Bronchial epithelial cell (primary cell): ENCODE measurements at places on chromosomes 1 and 21.

DNA sequence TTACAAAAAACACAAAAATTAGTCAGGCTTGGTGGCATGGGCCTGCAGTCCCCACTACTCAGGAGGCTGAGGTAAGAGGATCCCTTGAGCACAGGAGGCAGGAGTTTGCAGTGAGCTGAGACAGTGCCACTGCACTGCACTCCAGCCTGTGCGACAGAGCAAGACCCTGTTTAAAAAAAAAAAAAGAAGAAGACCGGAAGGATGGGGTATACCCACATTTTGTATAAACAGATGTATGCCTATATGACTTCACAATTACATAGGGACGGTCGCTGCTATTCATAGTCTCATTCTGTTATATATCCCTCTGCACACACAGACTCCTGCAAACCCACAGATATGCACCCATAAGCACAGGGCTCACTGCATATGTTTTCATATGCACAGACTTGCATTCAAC lies 12.7 kb downstream of the LCK start:
- no peak for DNase-seq

DNA sequence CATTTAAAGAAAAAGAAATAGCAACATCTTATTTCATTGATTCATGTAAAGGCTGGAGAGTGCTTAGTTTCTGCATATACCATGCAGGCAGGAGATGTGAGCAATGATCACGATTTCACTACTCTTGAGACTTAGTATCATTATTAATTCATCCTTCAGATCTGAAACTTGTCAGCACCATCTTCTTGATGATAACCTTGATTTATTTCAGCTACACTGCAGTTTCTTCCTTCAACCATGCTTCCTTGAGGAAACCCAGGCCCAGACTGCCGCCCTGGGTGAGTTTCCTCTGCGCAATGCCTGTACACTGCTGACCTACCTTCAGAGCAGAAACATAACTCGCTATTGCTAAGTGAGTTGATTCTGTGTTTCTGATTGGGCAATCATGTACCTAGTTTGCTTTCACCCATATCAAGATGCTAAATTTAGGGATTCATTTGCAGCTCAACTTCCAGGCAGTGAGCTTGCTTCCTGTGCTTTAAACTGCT lies 13.5 kb upstream of the BCL10 start:
- DNase-seq = peak; percentile 73

- DNase-seq = no peak
Observed at GRCh38 chr1:92663775-92664174, 121.1 kb downstream of the EVI5 start.

DNA sequence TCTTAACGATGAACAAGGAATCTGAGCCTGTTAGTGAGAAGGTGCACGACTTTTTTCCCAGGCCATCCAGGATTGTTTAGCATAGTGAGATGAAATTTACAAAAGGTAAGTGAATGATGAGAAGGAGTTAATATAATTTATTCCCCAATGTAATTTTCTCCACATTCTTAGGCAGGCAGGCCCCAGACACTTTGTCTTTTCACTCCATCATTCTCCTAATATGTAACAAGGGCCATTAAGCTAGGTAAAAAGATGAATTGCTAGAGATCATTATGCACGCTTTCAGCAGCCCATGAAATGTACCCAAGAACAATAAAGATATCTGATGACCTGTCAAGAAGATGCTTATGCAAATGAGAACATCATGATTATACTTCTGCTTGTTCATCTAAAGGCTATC lies 24.1 kb downstream of the NIBAN1 start:
- DNase-seq = no peak

DNA sequence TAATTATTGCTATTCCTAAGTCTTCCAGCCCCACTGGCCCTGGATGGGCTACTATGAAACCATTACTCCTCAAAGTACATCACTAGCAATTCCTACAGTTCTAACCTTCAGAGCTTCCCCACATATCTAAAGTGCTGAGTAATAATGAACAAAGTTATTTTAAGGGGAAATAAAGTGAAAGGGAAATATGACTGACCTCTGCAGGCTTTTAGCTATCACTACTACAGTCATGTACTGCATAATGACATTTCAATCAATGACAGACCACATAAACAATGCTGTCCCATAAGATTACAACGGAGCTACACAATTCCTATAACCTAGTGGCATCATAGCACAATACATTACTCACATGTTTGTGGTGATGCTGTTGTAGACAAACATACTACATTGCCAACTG lies 32.5 kb upstream of the ASPM start:
- DNase-seq = no peak

DNA sequence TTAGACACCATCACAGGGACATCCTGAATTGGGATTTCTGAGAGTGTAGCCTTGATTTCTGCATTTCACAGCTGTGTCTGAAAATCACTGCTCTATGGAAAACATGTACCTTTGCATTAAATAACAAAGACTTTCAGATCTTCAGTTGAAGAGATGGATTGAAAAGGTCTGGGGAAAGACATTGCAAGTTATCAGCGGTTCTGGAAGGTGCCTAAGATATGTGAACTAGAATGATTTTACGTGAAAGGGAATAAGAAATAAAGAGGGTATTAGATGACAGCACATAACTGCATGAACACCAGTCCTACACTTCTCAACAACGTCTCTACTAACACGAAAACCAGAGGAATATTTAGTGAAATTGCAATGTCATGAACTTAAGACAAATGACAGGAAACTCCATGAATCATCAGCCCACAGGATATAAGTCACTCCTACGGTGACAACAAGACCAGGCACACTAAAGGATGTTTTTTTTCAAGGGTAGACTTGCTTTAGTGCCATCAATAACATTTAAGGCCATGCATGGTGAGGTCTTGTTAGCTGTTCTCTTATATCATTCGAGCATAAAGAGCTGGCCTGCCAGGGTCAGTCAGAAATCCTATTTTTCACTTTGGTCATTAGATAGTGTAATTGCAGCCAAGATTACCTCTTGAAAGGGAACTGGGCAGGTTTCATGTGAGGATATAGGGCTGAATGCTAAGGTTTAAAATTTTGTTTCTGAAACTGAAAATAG lies 283.1 kb downstream of the GRIK1 start:
- DNase-seq = peak; percentile 81

GRCh38 chr1:89312572-89312971 lies 39.9 kb upstream of the GBP5 start:
- no peak for DNase-seq

GRCh38 chr1:8985915-8986813 lies 40.1 kb downstream of the SLC2A7 start:
- DNase-seq = peak; percentile 95

- no peak for DNase-seq
Observed at GRCh38 chr1:206136241-206136640, 19.1 kb upstream of the AVPR1B start.

DNA sequence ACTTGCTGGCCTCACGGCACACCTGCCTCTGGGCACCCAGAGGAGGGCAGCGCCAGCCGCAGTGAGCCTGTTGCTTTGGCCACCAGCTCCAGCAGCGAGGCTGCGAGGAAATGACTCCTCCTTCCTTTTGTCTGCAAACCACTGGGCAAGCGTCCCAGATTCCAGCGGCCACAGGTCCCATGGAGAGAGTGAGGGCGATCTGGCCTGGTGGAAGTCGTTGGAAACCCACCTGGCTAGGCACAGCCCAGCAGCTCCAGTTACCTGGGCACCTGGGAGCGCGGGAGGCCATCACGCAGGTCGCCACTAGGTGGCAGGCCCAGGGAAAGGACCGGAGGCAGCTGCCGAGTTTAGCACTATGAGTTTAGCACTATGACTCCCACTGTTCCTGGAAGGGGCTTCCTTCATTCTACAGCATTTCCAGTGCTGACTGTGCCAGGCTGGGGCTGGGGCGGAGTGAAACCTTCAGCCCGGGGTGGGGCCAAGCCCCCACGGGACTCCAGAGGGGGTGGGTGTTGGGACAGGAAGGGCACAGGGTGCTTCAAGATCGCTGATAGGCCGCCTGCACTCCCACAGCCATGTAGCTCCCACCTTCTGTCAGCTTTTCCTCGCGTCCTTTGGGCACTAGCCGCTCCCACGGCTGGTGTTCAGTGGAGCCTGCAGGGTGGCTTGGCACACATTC lies 1.1 kb upstream of the ESPN start:
- DNase-seq = peak; percentile 70

- DNase-seq = no peak
Observed at GRCh38 chr1:42429603-42430002, 26.2 kb downstream of the ZMYND12 start.

- DNase-seq = no peak
Observed at GRCh38 chr1:159653201-159653600, 61.2 kb downstream of the CRP start.

GRCh38 chr21:31198575-31198974 lies 145.5 kb downstream of the TIAM1 start:
- peak; percentile 54 for DNase-seq

DNA sequence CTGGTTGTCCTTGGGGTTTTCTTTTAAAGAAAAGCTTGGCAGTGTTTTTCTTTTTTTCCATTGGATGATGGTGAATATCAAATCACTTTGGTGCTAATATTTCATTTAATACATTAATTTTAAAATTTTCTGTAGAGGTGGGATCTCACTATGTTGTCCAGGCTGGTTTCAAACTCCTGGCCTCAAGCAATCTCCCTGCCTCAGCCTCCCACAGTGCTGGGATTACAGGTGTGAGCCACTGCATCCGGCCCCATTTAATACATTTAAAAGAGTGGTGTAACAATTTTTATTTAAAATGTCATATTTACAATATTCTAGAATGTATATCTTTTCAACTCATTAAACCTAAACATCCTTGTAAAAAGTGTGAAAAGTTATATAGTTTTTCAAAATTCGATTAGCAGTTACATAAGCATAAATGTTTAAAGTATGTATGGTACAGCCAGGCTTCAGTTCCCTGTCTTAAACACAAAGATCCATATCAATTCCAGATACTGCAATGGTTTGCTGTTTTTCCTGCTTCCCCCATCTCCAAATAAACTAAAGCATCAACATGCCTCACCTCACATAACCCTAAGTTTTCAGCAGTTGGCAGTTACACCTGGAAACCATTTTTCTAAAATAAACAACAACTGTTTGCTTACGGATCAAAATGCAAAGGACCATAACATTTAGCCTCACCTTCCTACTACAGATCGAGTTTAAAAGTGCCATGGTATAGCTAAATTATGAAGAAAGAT lies 8.9 kb upstream of the LGALS8 start:
- no peak for DNase-seq

DNA sequence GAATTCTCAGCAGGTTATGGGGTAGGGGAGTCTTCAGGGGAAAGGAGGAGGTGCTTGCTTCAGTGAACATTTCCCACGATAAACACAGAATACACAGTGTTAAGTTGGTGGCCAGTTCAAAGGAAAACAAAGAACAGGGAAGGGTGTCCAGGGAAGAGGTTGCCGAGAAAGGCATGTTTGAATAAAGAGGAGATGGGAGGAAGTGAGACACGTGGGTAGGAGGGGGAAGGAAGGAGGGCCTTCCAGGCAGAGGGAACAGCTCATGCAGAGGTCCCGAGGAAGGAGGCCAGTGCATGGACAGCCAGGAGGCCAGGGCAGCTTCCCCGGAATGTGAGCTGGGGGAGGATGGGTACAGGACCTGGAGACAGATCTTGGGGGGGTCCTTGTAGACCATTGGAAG lies 130.3 kb upstream of the TMEM51 start:
- DNase-seq = no peak

GRCh38 chr1:77542813-77543420 lies 139.5 kb downstream of the ZZZ3 start:
- no peak for DNase-seq

- no peak for DNase-seq
Observed at GRCh38 chr1:247357052-247357780, 25.5 kb upstream of the ZNF496 start.

- no peak for DNase-seq
Observed at GRCh38 chr1:99700020-99700419, 54.1 kb downstream of the PALMD start.

GRCh38 chr21:45258466-45258865 lies 29.2 kb downstream of the POFUT2 start:
- no peak for DNase-seq

- DNase-seq = no peak
Observed at GRCh38 chr1:1051127-1051810, 22.8 kb downstream of the RNF223 start.

DNA sequence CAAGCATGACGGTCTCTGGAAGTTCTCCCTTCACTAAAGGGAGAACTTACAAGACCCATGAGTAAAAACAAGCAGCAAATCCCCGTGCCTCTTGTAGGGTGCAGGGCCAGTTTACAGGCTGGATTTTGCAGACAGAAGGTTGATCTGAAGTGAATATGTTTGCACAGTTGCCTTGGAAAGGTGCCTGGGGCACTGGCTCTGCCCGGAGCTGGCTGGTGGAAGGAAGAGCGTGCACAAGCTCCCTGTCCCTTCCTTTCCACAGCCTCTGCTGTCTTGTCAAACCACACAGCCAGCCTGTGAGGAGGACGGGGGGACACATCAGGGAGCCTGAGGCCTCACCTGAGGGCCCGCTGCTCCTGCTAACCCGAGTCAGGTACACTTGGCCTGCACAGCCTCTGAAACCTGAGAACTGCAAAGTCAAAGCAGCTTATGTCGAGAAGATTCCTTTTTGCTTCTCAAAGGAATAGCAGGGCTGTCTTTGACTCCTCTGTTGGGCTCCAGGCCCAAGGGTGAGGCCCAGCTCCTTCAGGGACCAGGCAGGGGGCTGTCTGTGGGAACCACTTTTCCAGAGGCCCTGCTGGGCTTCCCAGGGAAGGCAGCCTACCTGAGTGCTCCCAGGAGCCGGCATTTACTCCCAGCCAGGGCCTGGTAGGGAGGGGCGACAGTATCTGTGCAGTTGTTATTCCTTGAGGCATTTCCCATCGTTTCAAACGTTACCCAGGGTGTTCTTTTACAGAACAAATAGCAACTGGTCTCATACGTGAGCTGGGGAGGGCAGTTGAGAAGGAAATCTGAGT lies 251.5 kb downstream of the SIPA1L2 start:
- peak; percentile 47 for DNase-seq

GRCh38 chr1:40143891-40144575 lies 17.2 kb upstream of the RLF start:
- peak; percentile 73 for DNase-seq

GRCh38 chr1:54865238-54866073 lies 21.5 kb downstream of the DHCR24 start:
- DNase-seq = no peak

DNA sequence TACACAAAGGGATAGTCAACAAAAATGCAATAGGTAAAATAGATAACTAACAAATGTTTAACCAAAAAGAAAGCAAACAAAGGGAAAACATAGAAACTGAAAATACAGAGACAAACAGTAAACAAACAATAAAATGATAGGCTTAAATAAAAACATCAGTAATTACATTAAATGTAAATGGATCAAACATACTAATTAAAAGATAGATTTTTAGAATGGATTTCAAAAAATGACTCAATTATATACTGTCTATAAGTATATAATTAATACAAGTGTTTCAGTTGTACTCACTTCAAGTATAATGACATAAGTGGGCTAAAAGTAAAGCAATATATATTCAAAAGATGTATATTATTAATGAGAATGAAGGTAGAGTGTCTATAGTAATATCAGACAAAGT lies 101.1 kb downstream of the MRPS6 start:
- no peak for DNase-seq

DNA sequence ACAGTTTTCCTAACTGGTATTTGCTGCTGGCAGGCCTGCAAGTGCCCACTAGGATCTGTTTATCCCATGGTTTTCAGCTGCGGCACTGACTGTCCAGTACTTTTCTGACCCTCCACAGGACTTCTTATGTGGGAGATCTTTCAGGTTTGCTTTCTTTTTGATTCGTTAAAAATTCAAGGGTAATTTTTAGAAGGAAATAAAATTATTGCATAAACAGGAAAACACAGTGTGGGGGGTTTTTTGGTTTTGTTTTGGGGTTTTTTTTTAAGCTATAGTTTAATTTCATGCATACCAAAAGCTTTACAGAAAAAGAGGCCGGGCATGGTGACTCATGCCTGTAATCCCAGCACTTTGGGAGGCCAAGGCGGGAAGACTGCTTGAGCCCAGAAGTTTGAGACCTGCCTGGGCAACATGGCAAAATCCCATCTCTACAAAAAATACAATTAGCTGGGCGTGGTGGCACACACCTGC lies 3.6 kb downstream of the NIBAN1 start:
- peak; percentile 35 for DNase-seq
